ENCODE measurements at places on chromosomes 6 and 20. TPM values are rescaled to one million over a fixed set of nuclear protein-coding genes. Genes with fewer than 3 reads are reported as not detected.
A peak's percentile ranks its signal among the peaks of the same experiment; 100 is the strongest.

DNA sequence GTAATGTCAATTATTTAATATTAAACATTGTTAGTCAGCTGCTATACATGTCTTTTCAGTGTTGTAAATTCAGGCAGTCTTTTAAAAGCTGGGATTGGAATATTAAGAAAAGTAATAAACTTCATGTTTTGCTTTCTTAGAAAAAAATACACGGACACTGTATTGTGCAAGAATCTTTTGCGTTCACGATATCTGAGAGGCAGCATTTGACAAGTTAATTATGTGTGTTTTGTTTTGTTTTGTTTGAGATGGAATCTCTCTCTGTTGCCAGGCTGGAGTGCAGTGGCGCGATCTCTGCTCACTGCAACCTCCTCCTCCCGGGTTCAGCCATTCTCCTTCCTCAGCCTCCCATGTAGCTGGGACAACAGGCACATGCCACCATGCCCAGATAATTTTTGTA lies 1661.3 kb downstream of the HACE1 start:
- no peak overlapping the region for H3K27ac ChIP-seq
- H3K27me3 ChIP-seq: no peaks in the 10 kb centered on the region
- H3K4me1 ChIP-seq: no peaks in the 10 kb centered on the region
- H3K4me3 ChIP-seq: no peak overlapping the region

DNA sequence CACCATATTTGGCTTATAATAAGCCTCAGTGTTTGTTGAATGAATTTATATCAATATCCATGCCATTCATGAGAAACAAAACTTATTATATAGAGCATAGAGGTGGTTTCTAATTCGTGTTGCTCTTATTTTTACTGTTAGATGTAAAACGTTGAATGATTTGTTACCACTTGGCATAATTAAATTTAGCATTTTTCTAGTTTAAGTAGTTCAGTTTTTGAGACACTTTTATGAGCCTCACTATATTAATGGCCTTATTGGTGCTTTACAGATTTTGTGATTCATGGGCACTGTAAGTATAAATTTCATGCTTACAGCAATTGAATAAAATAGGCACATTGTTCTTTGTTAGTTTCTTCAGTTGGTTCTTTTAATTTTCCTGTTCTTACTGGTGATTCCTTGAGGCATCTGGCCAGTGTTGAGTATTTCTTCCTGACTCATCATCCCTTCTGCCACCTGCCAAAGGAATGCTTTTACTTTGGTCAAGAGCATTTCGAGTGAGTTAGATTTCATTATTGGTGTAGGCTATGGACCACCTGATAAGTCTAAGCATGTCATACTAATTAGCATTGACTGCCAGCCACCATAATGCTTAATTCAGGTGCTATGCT lies 34.8 kb downstream of the CDKAL1 start:
- no peaks in the 10 kb centered on the region for H3K36me3 ChIP-seq
- no peak overlapping the region for H3K27ac ChIP-seq
- no peaks in the 10 kb centered on the region for H3K27me3 ChIP-seq
- H3K4me3 ChIP-seq: no peak overlapping the region

DNA sequence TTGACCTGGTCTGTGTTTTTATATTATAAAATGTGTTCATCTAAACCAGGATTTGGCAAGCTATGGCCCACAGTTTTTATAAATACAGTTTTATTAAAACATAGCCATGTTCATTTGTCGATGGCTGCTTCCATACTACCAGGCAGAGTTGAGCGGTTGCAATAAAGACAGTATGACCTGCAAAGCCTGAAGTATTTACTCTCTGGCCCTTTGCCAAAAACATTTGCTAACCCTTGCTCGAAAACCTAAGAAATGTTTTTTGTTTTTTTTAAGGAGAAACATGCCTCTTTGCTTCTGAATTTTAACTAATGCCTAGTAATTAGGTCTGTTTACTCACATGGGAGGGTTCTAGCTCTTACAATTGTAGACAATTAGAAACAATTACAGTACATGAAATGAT lies 67.4 kb upstream of the SMIM28 start:
- H3K27me3 ChIP-seq: no peaks in the 10 kb centered on the region
- no peak overlapping the region for H3K27ac ChIP-seq
- H3K36me3 ChIP-seq: peaks cover 11% of the 10 kb centered on the region
- H3K4me3 ChIP-seq: no peak overlapping the region

- H3K4me1 ChIP-seq: no peaks in the 10 kb centered on the region
- no peak for DNase-seq
- no peaks in the 10 kb centered on the region for H3K36me3 ChIP-seq
- H3K4me3 ChIP-seq: no peak overlapping the region
- no peak overlapping the region for H3K27ac ChIP-seq
- no peaks in the 10 kb centered on the region for H3K27me3 ChIP-seq
Measured at GRCh38 chr6:129542705-129543104, 167.3 kb downstream of the ARHGAP18 start.

DNA sequence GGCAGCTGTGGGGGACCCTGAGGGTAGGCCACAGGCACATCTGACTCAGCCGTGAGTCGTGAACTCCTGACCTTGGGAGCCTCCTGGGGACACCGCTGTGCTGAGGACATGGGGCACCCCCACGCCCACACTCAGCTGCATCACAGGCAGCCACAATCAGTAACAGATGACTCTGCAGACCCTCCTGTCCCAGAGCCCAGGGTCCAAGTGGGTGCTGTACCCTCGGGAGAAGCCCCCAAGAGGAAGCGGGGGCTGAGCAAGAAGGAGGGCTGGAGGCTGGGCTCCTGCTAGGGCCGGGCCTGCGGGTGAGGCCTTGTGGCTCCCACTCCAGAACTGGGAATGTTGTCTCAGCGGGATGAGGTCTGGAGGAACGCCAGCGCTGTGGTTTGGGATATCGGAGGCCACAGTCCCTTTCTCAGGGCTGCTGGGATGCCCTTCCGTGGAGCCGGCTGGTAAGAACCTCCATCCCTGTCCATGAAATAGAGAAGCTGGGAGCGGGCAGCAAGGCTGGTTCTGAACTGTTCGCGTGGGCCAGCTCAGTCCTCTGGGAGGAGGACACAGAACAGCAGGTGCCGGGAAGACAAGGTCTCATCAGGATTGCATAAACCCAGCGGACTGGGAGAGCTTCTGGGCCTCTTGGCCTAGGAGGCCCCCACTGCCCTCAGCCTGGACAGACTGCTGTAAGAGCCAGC lies 3.1 kb upstream of the LAMA5 start:
- H3K4me1 ChIP-seq: peaks cover 51% of the 10 kb centered on the region
- H3K4me3 ChIP-seq: no peak overlapping the region
- H3K27me3 ChIP-seq: no peaks in the 10 kb centered on the region
- peak overlapping the region; percentile 24 for H3K27ac ChIP-seq
- DNase-seq: no peak
- H3K36me3 ChIP-seq: no peaks in the 10 kb centered on the region

NR2E1 gene
- total RNA-seq: not detected

DNA sequence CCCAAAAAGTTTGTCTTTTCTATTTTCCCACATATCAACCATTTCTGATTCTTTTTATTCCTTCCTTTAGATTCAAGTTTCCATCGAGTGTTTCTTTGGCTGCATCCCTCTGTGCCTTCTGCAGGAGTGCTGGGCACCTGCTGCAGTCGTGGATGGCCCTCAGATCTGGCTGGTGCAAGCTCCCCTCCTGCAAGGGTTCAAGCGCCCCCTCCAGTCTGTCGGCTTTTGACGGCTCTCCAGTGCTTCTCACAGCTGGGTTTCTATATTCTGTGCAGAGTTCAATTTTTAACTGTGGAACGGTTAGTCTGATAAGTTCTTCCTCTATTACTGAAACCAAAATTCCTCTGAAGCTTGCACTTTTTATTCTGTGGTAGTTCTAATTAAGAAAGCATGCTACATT lies 132.1 kb downstream of the HUS1B start:
- DNase-seq: no peak
- no peak overlapping the region for H3K4me3 ChIP-seq
- H3K4me1 ChIP-seq: no peaks in the 10 kb centered on the region
- H3K27ac ChIP-seq: no peak overlapping the region
- H3K27me3 ChIP-seq: no peaks in the 10 kb centered on the region

- H3K27me3 ChIP-seq: no peaks in the 10 kb centered on the region
- H3K27ac ChIP-seq: no peak overlapping the region
- peaks cover 7% of the 10 kb centered on the region for H3K4me1 ChIP-seq
Measured at GRCh38 chr6:12083763-12084162, 71.7 kb downstream of the HIVEP1 start.

Data from upper lobe of right lung (tissue), 1 donor.